Epithelial cell of proximal tubule (primary cell): ENCODE measurements at places on chromosomes 6 and 20. TPM values are rescaled to one million over a fixed set of nuclear protein-coding genes. Genes with fewer than 3 reads are reported as not detected.

GRCh38 chr6:118548613-118549012 lies 517 bp downstream of the PLN start:
- no peak for DNase-seq

The LAMP5 gene
- total RNA-seq = 0.06 and 0.51 TPM in 2 replicates

The SLC22A7 gene
- total RNA-seq = not detected in 2 replicates

DNA sequence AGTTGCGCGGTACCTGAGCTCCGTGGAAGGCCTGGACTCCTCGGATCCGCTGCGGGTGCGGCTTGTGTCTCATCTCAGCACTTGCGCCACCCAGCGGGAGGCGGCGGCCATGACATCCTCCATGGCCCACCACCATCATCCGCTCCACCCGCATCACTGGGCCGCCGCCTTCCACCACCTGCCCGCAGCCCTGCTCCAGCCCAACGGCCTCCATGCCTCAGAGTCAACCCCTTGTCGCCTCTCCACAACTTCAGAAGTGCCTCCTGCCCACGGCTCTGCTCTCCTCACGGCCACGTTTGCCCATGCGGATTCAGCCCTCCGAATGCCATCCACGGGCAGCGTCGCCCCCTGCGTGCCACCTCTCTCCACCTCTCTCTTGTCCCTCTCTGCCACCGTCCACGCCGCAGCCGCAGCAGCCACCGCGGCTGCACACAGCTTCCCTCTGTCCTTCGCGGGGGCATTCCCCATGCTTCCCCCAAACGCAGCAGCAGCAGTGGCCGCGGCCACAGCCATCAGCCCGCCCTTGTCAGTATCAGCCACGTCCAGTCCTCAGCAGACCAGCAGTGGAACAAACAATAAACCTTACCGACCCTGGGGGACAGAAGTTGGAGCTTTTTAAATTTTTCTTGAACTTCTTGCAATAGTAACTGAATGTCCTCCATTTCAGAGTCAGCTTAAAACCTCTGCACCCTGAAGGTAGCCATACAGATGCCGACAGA lies 9.9 kb downstream of the HEY2 start:
- no peak for DNase-seq

The EPB41L1 gene
- total RNA-seq = 10.9 and 17.4 TPM in 2 replicates

The EPHA7 gene
- total RNA-seq = 0.40 and 1.0 TPM in 2 replicates

DNA sequence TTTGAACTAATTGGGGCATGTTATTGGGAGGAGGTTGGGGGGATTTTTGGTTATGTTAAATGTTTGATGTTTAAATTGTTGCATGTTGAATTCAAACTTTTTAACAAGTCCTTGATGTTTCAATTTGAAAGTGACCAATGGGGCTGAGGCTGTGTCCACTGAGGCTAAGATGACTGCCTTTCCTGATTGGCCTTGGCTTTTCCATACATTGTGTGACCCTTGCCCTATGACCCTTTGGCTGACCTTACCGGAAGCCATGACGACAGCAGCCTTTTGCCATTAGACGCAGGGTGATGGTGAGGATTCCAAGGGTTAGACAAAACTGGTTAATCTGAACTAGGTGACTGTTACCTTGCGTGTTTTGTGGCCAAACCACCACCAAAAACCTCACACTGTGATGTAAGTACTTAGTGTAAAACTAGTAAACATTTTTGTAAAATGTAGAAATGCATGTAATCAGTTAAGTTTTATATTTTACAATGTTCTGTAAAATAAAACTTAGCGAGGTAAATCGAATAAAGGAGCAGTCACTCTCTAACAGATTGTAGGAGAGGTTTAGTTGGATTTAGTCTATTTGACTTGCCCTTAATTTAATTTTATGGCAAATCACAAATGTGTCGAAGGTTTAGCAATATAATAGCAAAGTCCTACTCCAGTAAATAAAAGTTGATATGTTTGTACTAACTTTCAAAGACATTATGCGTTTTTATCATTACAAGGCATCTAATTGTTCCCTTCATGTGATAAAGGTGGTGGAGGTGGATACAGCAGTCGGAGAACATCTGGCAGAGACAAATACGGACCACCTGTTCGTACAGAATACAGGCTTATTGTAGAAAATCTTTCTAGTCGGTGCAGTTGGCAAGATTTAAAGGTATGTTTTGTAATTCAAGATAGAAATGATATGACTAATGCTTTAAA lies 1.6 kb downstream of the SRSF6 start:
- no peak for DNase-seq
